ENCODE measurements at places on chromosomes 3 and 15. TPM values are rescaled to one million over a fixed set of nuclear protein-coding genes. Genes with fewer than 3 reads are reported as not detected.

ENTPD3 gene
- 2.3 TPM for total RNA-seq

SUSD5 gene
- total RNA-seq: 0.17 TPM

CHCHD4 gene
- 14.5 TPM for total RNA-seq

GOLGA6A gene
- not detected for total RNA-seq

MED12L gene
- total RNA-seq: 0.32 TPM

SLC12A1 gene
- total RNA-seq: not detected

OSBPL10 gene
- 20.0 TPM for total RNA-seq

CELSR3 gene
- total RNA-seq: 1.3 TPM

ERC2 gene
- total RNA-seq: 0.21 TPM

DUOXA2 gene
- 48.5 TPM for total RNA-seq

PPP2R3A gene
- total RNA-seq: 10.9 TPM

GXYLT2 gene
- total RNA-seq: 7.3 TPM

ROBO2 gene
- total RNA-seq: 0.74 TPM

CPOX gene
- 31.7 TPM for total RNA-seq

FYTTD1 gene
- total RNA-seq: 37.7 TPM

FBLN2 gene
- 24.1 TPM for total RNA-seq

CTXN2 gene
- total RNA-seq: 0.16 TPM

WDR6 gene
- 150 TPM for total RNA-seq

IL17RD gene
- 2.0 TPM for total RNA-seq

CDHR4 gene
- not detected for total RNA-seq

TGM4 gene
- total RNA-seq: not detected

VGLL4 gene
- total RNA-seq: 57.7 TPM

CLEC3B gene
- 9.6 TPM for total RNA-seq

SLC28A1 gene
- total RNA-seq: not detected

DNAJA4 gene
- 42.6 TPM for total RNA-seq

TMCC1 gene
- 32.8 TPM for total RNA-seq

AMT gene
- total RNA-seq: 24.5 TPM

FRMD4B gene
- total RNA-seq: 13.5 TPM

OR5K2 gene
- not detected for total RNA-seq

GOLGA8T gene
- total RNA-seq: not detected

DOCK3 gene
- total RNA-seq: 0.02 TPM

MYZAP gene
- total RNA-seq: 11.7 TPM

CCR1 gene
- total RNA-seq: 6.0 TPM

ATP13A5 gene
- 0.05 TPM for total RNA-seq

LRRC58 gene
- 16.6 TPM for total RNA-seq

CPN2 gene
- total RNA-seq: not detected

SLC6A1 gene
- 0.05 TPM for total RNA-seq

SERPINI2 gene
- total RNA-seq: 0.40 TPM

SERINC4 gene
- total RNA-seq: 0.21 TPM

FBN1 gene
- 19.5 TPM for total RNA-seq

C2CD4B gene
- 5.4 TPM for total RNA-seq

APH1B gene
- total RNA-seq: 8.9 TPM

MAN2A2 gene
- 34.2 TPM for total RNA-seq

WDR53 gene
- 11.7 TPM for total RNA-seq

ZNF385D gene
- total RNA-seq: 2.6 TPM

GABRB3 gene
- 1.1 TPM for total RNA-seq
